ENCODE measurements at places on chromosomes 5 and 9.

DNA sequence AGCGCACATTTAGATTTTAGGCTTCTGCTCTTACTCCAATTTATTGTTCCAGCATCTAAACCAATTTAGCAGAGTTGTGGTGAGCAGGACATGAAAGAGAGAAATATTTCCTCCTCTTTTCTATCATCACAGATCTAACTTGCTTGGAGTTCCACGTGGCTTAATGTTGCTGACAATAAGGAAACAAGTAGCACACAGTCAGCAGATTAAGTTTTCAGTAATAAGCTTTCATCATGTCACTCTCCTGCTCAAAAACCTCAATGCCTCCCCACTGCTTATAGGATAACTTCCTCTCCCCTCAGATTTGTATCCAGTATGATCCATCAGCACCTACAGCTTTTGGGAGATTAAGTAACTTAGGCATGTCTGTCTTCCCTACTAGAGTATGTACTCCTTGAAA lies 10.4 kb upstream of the SSBP2 start:
- H3K27ac ChIP-seq: no peak overlapping the region
- no peaks in the 10 kb centered on the region for H3K36me3 ChIP-seq
- peaks cover 18% of the 10 kb centered on the region for H3K4me1 ChIP-seq
- no peak for DNase-seq
- no peak overlapping the region for H3K4me3 ChIP-seq

GRCh38 chr5:101012880-101013279 lies 109.8 kb upstream of the ST8SIA4 start:
- H3K4me3 ChIP-seq: no peak overlapping the region
- no peak overlapping the region for H3K27ac ChIP-seq
- H3K27me3 ChIP-seq: no peaks in the 10 kb centered on the region
- H3K36me3 ChIP-seq: no peaks in the 10 kb centered on the region

GRCh38 chr5:35370871-35371270 lies 140.6 kb upstream of the PRLR start:
- DNase-seq: no peak
- H3K36me3 ChIP-seq: no peaks in the 10 kb centered on the region
- H3K27me3 ChIP-seq: peaks cover 1% of the 10 kb centered on the region

GRCh38 chr9:103261951-103262350 lies 266.8 kb downstream of the CYLC2 start:
- no peaks in the 10 kb centered on the region for H3K36me3 ChIP-seq
- no peak overlapping the region for H3K4me3 ChIP-seq
- H3K27me3 ChIP-seq: no peaks in the 10 kb centered on the region
- no peak for DNase-seq
- H3K4me1 ChIP-seq: no peaks in the 10 kb centered on the region

DNA sequence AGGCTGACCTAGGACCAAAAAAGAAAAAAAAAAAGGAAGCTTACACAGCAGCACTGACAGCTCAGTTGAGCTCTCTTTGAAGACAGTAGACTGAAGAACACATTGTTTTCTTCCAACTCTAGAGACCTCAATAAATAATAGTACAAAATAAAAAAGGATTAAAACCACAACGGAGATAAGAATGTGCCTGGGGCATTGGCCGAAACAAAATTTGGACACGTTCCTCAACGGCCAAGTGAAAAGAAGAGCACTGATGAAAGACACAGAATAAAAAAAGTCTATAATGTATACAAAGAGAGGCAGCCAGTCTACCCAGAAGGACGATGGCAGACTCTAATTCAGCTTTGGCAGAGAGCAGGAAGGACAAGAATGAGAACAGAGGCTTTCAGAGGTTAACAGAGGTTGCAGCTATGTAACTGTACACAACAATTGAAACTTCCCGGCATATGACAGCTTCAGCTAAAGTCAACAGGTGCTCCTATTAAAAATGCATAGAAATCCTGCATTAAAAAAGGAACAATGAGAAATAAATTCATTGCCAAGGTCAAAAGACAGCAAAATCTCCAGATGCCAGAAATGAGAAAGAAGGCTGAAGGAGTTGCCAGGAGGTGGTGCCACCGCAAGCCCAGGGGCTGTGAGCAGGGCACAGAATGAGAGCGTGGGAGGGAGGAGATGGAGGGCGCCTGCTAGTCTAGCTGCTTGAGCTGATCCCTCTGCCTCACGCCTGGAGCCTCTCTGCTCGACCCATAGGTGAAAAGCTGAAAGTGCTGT lies 113.9 kb downstream of the DCP2 start:
- DNase-seq: no peak
- no peak overlapping the region for H3K4me3 ChIP-seq
- no peaks in the 10 kb centered on the region for H3K36me3 ChIP-seq
- no peaks in the 10 kb centered on the region for H3K4me1 ChIP-seq
- H3K27ac ChIP-seq: no peak overlapping the region

DNA sequence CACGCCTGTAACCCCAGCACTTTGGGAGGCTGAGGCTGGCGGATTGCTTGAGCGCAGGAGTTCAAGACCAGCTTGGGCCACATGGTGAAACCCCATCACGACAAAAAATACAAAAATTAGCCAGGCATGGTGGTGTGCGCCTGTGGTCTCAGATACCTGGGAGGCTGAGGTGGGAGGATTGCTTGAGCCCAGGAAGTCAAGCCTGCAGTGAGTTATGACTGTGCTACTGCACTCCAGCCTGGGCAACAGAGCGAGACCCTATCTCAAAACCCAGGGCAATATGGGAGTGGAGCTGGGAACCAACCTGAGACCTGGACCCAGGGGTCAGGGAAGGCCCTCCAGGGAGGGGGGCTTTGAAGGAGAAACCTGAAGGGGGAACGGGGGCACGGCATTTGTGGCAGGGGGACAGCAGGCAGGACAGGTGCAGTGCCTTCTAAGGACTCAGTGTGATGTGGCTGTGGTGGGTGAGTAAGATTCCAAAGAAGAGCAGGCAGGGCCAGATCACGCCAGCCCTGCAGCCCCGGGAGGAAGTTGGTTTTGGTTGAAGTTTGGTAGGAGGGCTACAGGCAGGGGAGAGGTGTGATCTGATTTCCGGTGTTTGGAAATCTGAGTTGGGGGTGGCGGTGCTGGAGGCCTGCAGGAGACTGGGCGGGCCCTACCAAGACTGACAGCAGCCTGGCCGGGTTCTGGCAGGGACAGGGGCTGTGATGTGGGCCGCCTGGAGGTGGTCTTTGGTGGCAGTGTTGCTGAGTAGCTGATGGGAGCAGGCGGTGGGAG lies 46.2 kb downstream of the NTNG2 start:
- peaks cover 11% of the 10 kb centered on the region for H3K27me3 ChIP-seq
- no peak overlapping the region for H3K4me3 ChIP-seq
- no peaks in the 10 kb centered on the region for H3K36me3 ChIP-seq
- H3K4me1 ChIP-seq: peaks cover 2% of the 10 kb centered on the region
- H3K27ac ChIP-seq: peak overlapping the region; percentile 38

Data from activated CD4-positive, alpha-beta memory T cell treated with anti-CD3 and anti-CD28 coated beads for 36 hours (primary cell).